ENCODE measurements at places on chromosomes 12 and 14. TPM values are rescaled to one million over a fixed set of nuclear protein-coding genes. Genes with fewer than 3 reads are reported as not detected.

Gene CMTM5
- not detected for total RNA-seq

DNA sequence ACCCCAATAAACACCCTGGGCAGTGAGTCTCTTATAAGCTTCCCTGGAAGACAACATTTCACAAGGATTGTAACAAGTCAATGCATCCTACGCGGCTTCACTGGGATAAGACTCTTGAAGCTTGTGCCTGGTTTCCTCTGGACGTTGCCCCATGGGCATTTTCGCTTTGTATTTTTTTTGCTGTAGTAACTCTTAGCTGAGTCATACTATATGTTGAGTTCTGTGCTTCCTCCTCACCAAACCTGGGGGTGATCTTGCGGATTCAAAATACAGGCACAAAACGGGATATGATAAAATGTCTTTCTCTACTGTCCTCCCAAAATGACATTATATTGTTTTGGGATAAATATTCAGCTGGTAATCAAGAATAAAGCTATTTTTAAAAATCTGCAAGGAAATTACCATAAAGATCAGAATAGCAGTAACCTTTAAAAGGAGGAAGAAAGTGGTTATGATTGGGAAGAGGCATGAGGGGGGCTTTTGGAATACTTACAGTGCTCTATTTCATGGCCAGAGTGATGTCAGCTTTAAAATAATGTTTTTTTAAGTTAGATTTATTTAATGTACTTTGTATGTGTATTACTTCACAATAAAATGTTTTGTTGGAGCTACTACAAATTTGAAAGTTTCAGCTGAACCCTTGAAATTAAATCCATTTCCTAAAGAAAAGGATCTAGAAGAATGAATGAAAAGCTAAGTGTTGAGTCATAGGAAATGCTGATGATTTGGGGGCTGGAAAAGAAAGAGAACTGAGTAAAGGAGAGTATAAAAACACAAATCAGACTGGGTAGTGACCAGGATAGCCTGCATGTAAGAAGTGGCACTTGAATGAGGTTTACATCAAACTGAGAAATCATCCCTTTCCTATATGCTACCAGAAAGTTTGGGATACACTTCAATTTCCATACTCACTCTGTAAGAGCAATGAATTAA lies 14.7 kb downstream of the BTBD7 start:
- peaks cover 13% of the 10 kb centered on the region for H3K36me3 ChIP-seq
- H3K4me3 ChIP-seq = no peak overlapping the region
- peaks cover 12% of the 10 kb centered on the region for H3K4me1 ChIP-seq

DNA sequence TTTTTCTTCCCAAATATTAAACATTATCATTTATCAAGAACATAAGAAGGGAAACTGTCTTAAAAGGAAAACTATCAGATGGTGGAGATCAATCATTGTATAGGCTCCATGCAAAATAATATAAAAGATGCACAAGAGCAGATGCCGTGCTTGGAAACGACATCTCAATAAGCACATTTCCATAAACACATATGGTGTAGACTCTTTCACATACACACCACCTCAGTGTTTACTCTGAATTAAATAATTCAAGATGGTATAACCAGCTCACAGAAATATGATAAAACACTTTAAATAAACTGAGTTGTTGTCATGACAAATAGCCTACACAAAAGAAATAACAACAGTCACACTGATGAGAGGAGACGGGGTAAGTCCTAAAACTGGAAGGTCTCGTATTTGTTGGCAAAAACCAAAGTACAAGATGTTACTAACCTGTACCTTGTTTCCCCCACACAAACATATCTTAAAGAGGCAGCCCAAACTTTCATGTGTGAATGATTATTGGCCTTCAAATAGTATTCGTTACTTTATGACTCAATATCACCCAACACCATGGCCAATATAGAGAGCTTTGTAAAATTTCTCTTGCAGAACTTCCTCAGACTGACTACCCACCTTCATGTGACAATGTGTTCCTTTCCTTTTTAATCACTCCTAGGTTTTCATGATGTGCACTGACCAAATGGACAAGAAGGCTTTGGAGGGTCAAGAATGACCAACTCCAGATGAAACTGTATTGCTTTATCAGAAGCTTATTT lies 48.6 kb upstream of the TMPO start:
- DNase-seq = no peak
- H3K36me3 ChIP-seq = no peaks in the 10 kb centered on the region
- H3K27ac ChIP-seq = no peak overlapping the region
- H3K27me3 ChIP-seq = peaks cover 7% of the 10 kb centered on the region
- no peak overlapping the region for H3K4me3 ChIP-seq

- H3K4me3 ChIP-seq = peak overlapping the region; percentile 4
- H3K27ac ChIP-seq = no peak overlapping the region
- peaks cover 80% of the 10 kb centered on the region for H3K27me3 ChIP-seq
- no peaks in the 10 kb centered on the region for H3K36me3 ChIP-seq
- no peak for DNase-seq
These were observed 2.0 kb downstream of the WNT5B start for GRCh38 chr12:1630827-1631591.

DNA sequence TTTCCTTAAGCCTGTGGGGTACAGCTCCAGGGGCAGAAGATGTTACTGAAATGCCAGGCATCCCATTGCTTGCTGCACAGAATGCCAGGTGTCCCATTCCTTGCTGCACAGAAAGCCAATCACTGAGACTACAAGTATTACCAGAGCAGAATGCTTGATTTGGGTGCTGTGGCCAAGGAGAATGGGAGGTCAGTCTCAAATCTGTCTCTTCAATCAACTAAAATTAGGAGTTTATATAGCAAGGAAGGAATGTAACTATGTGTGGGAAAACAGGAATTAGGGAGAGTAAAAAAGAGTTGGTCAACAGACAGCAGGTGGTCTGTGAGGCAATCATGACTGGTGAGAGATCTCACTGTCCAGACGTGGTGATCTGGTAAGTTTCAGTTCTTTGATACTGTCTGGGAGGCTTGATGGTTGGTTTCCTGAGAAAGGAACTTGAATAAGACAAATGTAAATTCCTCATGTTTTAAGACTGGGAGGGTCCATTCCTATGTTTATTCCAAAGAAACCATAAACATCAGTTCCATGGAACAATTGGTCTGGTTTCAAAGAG lies 31.2 kb upstream of the VASH1 start:
- H3K27ac ChIP-seq = no peak overlapping the region
- H3K27me3 ChIP-seq = peaks cover 19% of the 10 kb centered on the region
- no peaks in the 10 kb centered on the region for H3K36me3 ChIP-seq
- H3K4me3 ChIP-seq = no peak overlapping the region
- no peak for DNase-seq

Gene CATSPERB
- total RNA-seq = 4.8 TPM

DNA sequence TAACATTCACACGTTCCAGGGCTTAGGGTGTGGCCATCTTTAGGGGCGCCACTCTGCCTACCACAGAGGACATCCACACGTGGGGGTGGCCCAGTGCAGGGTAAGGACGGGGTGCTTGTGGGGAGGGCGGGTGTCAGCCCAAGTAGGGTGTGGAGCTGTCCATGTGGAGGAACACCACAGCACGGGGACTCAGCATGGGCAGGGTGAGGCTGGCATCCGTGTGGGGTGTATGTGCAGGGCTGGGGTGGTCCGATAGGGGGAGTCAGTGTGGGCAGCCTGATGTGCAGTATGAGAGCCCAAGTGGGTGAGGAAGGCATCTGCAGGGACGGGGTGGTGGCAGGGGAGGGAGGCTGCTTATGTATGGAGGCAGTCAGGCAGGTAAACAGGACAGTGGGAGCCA lies 17.7 kb downstream of the PSMC1 start:
- H3K36me3 ChIP-seq = peaks cover 36% of the 10 kb centered on the region
- H3K4me3 ChIP-seq = no peak overlapping the region
- peaks cover 17% of the 10 kb centered on the region for H3K4me1 ChIP-seq
- DNase-seq = peak; percentile 4
- H3K27me3 ChIP-seq = no peaks in the 10 kb centered on the region

DNA sequence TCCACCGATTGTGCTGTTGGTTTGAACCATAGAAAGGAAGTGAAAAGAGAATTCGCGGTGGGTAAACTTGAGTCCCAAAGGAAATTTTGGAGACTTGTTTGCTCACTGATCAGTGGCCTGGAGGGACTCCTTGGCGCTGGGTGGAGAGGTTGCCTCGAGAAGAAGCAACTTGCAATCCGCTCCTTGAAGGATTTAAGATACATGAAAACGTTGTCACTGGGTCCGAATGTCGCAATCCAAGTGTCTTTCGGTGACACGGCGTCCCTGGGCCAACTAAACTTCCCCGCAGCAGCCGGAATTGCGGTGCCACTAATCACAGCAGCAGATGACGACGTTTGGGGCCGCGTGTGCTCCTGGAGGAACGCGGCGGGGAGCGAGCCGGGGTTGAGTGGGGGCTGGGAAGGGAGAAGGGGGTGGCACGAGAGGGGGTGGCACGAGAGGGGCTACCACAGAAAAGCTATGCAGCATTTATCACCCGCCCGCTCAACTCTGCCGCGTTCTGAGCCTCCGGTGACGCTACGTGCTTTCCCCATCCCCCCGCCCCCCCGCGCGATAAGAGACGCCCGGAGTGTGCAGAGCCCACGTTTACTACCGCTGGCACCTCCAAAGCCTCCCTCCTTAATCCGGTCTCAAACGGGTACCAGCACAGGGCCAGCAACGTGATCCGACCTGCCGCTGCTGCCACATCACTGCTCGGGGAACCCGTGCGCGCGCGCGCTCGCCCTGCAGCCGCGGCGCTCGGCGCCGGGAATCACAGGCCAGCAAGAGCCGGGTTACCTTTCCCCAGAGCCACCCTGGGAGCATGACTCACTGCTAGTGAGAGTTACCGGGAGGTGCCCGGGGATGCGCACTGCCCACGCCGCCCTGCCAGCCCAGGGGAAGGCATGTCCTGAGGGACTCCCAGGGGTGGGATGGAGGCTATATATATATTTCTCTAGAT lies 833 bp upstream of the BHLHE41 start:
- H3K36me3 ChIP-seq = peaks cover 2% of the 10 kb centered on the region
- H3K4me1 ChIP-seq = peaks cover 43% of the 10 kb centered on the region
- peaks cover 85% of the 10 kb centered on the region for H3K27me3 ChIP-seq
- no peak overlapping the region for H3K27ac ChIP-seq
- H3K4me3 ChIP-seq = peak overlapping the region; percentile 71

DNA sequence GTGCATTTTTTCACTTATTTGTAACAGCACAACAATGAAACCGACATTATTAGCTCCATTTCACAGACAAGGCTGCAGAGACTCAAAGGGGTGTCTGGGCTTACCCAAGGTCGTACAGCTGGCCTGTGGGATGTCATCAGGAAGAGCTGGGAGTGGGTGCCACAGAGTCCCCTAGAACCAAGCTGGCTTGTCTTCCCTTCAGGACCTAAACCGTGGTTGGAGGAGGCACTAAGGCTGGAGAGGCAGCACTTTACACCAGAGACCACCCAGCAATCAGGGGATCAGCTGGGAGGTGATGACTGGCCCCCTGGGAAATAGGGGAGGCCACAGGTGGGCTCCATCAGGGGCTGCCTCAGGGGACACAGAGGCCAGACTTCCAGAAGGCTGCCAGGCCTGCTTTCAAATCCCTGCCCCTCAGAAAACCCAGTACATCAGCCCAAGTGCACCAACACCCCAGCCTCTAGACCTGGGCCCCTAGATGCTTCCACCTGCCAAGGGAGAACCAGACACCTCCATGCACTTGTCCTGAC lies 28.3 kb downstream of the DIO3 start:
- H3K27ac ChIP-seq = no peak overlapping the region
- H3K27me3 ChIP-seq = no peaks in the 10 kb centered on the region
- peaks cover 3% of the 10 kb centered on the region for H3K4me1 ChIP-seq
- H3K4me3 ChIP-seq = no peak overlapping the region

Gene GLT8D2
- not detected for total RNA-seq

DNA sequence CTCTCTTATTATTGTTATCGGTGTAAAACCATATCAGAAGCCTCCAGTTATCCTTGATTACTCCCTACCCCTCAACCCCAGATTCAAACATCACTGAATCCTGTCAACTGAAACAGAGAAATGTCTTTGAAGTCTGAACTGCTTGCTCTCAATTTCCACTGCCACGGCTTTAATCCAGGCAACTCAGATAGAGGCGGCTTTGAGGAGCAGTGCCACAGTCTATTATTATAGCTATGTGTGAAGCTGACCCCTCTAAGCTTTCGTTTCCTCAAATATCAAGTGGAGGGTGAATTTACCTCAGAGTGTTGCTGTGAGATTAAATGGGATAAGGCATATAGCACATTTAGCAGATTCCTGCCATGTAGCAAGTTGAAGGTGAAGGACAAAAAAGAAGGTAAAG lies 49.0 kb upstream of the PDE3A start:
- H3K36me3 ChIP-seq = no peaks in the 10 kb centered on the region
- H3K27me3 ChIP-seq = no peaks in the 10 kb centered on the region
- DNase-seq = no peak
- no peak overlapping the region for H3K27ac ChIP-seq

- peaks cover 12% of the 10 kb centered on the region for H3K4me1 ChIP-seq
- H3K36me3 ChIP-seq = peaks cover 31% of the 10 kb centered on the region
- no peak for DNase-seq
- no peak overlapping the region for H3K4me3 ChIP-seq
- H3K27ac ChIP-seq = no peak overlapping the region
- no peaks in the 10 kb centered on the region for H3K27me3 ChIP-seq
These were observed 8.8 kb downstream of the TMEM263 start for GRCh38 chr12:106964526-106964925.

Gene IGF1
- 0.19 TPM for total RNA-seq

Gene SLC25A21
- not detected for total RNA-seq

DNA sequence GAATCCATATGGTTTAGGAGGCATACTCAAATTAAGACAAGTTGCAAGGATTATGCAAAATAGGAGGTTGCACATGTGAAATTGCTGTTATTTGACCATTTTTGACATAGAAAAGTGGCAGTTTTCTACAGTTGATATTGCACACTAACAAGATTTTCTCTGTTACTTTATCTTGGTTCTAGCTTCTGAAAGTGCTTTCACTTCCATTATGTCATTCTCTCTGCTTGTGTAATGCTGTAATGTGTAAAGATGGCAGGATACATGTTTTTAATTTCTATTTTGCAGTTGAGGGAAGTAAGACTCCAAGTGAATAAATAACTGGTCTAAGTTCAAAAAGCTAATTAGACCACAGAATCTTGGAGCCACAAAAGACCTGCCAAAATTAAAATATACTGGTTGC lies 60.6 kb downstream of the MYRFL start:
- no peaks in the 10 kb centered on the region for H3K36me3 ChIP-seq
- no peak overlapping the region for H3K4me3 ChIP-seq
- no peak overlapping the region for H3K27ac ChIP-seq
- no peaks in the 10 kb centered on the region for H3K4me1 ChIP-seq

- no peak overlapping the region for H3K27ac ChIP-seq
- H3K4me3 ChIP-seq = no peak overlapping the region
- peaks cover 4% of the 10 kb centered on the region for H3K27me3 ChIP-seq
These were observed 144.7 kb upstream of the FUT8 start for GRCh38 chr14:65267856-65268255.

Gene ZNF385A
- 0.48 TPM for total RNA-seq

DNA sequence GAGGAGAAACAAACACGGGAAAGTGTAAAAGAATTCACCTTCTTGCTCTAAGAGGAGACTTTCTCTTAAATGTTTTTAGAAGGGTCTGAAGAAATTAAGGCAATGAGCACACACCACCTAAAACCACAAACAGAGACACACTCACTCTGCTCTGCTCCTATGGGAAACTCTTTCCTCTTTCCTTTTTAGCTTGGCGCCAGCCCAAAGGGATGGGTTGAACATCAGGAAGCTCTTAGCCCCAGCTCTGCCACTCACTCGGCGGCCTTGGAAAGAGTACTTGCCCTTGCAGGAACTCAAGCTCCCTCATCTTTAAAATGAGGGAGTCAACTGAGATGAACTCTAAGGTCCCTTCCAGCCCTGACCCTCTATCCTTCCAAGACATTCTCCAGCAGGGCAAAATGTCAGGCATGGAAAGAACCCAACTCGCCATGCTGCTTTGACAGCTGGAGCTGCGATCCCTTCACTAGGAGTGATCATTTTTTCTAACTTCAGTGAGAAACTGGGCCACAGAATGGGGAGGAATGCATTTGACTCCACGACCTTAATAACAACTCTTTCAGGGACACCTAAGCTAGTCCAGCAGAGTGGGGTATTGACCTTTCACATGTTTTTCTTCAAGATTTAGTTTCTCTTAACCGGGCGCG lies 980 bp upstream of the RNASE8 start:
- no peaks in the 10 kb centered on the region for H3K36me3 ChIP-seq
- H3K4me3 ChIP-seq = no peak overlapping the region
- DNase-seq = no peak
- no peak overlapping the region for H3K27ac ChIP-seq
